NCI-H446 treated with DMSO at 0.1 percent for 48 hours (cell line): ENCODE measurements at places on chromosomes 2 and 18.

DNA sequence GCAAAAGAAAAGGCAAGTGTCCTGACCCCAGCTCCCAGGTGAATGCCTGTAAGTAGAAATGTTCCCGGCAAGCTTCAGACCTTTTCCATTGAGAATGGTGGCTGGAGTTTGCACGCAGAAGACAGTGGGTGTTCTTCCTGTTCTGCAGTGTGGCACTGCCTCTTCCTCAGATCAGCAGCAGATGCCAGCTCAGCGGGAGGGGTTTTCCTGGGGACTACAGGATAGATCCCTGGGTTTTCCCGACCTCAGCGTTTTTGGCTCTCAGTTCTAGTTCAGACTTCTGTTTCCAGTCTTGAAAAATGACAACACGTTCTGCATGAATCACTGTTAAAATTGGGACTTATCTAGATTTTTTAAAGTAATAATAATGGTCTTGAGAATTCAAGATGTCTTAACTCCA, 39.2 kb downstream of the GRHL1 start:
- peak; percentile 5 for DNase-seq

DNA sequence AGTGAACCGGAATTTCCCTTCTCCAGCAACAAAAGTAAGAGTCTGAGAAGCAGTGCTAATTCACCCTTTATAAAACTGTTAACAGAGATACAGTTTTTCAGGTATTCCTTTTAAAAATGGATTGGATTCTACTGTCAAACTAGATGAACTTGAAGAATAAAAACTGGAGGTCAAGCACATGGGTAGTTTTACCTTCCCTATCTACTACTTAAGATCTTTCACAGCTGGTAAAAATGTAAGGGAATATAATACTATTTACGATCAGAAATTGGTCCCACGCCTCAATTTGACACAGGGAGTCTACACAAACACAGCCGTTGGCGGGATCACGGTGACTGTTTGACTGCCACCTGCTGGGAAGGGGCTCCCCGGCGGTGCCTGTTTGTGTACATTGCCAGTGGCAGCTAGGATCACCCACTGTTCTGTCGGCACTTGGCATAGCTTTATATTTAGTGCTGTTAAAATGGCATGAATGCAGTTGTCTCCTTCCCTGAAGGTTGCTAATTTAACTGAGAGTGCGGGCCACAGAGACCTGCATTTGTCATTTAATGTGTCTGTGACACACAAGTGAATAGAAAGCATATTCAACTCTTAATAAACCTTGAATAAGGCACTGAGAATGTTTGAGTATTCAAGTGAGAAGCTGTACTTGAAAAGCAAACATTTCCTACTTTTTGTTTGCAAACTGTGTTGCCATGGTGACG, 59.5 kb downstream of the ABCG8 start:
- DNase-seq = no peak

- no peak for DNase-seq
Observed at GRCh38 chr2:47065771-47066380, 89.2 kb downstream of the STPG4 start.

GRCh38 chr2:197869501-197870111, 65.2 kb downstream of the PLCL1 start:
- no peak for DNase-seq

DNA sequence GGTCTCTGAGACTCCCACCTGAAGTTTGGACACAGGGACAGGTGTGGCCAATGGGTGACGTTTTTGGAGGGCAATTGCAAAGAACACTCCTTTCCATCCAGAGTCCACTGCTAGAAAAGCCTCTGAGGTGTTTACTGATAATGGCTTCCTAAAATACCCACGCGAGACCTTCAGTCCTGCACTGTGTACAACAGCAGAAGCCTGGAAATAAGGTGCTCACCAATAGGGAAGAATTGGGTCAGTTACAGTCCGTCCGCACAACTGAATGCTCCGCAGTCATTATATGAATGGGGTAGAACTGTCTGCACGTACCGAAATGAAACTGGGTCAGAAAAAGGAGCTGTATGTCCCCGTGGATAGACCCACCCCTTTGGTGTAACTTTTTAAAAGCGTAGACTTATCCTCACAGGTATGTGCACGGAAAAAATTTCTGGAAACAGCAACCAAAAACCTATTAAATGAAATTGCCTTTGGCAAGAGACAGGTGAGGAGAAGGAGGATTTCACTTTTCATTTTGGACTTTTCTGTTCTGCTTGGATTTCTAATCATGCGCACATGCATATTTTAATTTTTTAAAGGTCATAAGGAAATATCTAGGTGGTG, 29.4 kb downstream of the SDC1 start:
- DNase-seq = no peak
